ENCODE measurements at places on chromosomes 4 and X.

DNA sequence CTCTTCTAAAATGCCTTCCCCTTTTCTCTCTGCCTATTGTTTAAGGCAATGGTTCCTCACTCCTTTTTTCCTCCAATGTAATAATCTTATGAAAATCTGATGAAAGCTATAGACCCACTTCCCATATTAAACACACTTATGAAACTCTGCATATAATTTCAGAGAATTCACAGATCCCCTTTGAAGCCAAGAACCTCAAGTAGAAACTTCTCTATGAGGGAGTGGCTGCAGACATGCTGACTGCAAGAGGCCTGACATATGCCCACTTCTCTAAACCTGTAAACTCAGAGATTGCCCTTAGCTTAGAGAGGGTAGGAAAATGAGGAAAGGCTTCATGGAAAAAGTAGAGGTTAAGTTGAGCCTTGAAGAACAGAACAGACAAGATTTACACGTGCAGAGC lies 37.6 kb downstream of the TAB3 start:
- DNase-seq, result no peak

GRCh38 chr4:8221985-8222384 lies 22.9 kb downstream of the SH3TC1 start:
- DNase-seq, result no peak

DNA sequence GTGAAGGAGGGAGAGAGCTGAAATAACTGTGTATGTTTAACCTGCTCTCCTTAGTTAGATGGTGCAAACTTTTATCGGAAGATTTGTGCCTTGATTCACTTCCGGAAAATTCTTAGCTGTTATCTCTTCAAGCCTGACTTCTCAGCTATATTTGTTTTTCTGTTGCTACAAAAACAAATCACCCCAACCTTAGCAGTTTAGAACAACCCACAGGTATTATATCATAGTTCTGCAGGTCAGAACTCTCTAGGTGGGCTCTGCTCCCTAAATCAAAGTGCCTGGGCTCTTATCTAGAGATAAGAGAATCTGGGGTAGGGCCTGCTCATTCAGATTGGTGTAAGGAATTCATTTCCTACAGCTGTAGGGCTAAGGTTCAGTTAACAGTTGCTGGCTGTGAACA lies 15.1 kb upstream of the CEP135 start:
- DNase-seq, result no peak

DNA sequence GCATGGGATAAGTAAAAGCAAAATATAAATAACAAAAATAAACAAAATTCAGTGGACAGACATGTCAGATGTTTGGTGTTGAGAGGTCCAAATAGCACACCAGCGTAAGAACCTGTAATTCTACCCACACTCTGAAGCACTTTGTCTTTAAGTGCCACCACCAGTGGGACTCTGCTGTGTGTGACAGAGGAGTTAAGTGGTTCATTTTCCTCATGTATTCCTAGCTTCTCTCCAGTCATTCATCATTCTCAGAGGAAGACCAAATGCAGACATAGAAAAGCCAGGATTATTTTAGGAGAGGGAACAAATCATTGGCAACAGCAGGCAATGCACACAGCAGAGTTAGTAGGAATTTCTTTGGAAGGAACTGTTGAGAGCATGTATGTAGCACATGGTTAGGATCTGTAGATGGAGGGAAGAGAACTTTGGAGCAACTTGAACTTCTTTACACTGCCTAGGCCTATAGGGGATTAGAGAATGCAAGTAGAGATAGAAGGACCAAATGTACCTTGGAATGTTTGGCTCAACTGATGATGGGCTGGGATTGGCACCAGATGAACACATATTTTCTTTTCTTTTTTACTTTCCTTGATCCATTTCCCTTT lies 43.0 kb upstream of the ARHGAP24 start:
- no peak for DNase-seq

- DNase-seq, result no peak
Observed at GRCh38 chrX:22912616-22913015, 87.1 kb upstream of the DDX53 start.

GRCh38 chr4:71634364-71634763 lies 149.5 kb downstream of the GC start:
- no peak for DNase-seq

GRCh38 chr4:7530932-7531639 lies 96.4 kb upstream of the PSAPL1 start:
- DNase-seq, result no peak

DNA sequence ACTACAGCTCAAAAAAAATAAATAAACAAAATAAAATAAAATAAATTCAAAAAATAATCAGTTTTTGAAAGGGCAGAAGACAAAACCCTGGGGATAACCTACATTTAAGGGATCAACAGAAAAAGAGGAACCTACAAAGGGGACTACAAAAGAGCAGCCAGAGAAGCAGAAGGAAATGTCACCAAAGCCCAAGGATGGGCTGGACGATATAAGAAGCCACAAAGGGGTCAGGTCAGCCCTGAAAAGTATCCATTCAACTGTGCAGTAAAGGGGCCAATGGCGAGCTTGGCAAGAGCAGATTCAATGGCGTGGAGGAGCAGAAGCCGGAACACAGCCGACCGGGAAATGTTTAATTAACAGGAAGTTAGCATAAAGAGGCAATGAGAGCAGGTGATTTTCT lies 16.9 kb downstream of the ACOT9 start:
- no peak for DNase-seq

- DNase-seq, result no peak
Observed at GRCh38 chr4:54277691-54278090, 48.6 kb downstream of the PDGFRA start.

- no peak for DNase-seq
Observed at GRCh38 chr4:183823434-183823833, 81.7 kb upstream of the STOX2 start.

- no peak for DNase-seq
Observed at GRCh38 chrX:20212486-20213089, 54.1 kb downstream of the RPS6KA3 start.

DNA sequence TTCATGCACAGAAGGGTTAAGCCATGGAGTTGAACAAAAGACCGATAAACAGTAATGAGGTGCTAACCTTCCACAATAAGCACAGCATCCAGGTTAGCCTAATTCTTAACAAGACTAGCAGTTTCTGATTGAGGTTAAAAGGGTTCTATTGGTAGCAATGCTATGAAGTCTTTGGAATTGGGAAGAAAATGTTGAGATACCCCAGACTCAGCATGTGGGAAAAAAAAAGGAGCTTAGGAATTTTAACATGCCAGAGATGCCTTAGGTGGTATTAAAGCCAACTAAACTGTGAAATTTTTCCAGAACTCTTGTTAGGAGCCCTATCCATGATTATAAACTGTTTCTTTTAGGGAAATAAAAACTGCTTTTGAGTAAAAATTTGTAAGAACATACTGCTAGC lies 391.7 kb downstream of the GABRG1 start:
- no peak for DNase-seq

- DNase-seq, result no peak
Observed at GRCh38 chr4:111960241-111960667, 185.0 kb upstream of the FAM241A start.

GRCh38 chr4:81639248-81639647 lies 167.5 kb upstream of the RASGEF1B start:
- no peak for DNase-seq

GRCh38 chrX:13175056-13175455 lies 130.6 kb upstream of the FAM9C start:
- DNase-seq, result no peak

DNA sequence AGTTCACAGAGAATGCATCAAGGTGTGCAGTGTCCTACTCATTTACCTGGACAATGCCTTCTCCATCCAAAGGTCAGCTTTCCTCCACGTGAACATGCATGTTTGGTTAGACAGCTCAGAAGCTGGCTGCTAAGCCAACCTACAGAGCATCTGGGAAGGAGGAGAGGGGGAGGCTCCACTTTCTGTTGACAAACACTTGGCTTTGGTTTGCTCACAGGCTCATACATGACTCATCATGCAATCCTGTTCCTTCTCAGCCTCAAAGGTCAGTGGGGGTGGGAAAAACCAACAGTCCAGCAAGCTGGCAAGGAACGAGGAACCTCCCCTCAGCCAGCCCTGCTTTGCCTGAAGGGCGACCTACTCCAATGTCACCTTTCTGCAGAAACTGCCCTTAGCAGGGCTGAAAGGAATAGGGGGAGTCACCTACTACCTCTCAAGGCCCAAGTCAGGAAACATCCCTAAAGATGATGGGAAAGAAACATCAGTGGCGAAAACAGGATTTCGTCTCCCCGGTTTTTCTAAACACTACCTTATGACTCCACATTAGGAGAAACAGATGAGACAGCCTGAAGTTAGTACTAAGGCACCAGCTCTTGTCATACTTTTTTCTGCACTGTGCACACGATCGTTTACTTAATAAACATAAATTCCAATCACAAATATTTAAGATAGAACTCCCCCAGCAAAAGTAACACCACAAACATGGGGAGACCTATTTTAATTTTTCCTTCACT lies 37.9 kb downstream of the RELL1 start:
- DNase-seq, result no peak

DNA sequence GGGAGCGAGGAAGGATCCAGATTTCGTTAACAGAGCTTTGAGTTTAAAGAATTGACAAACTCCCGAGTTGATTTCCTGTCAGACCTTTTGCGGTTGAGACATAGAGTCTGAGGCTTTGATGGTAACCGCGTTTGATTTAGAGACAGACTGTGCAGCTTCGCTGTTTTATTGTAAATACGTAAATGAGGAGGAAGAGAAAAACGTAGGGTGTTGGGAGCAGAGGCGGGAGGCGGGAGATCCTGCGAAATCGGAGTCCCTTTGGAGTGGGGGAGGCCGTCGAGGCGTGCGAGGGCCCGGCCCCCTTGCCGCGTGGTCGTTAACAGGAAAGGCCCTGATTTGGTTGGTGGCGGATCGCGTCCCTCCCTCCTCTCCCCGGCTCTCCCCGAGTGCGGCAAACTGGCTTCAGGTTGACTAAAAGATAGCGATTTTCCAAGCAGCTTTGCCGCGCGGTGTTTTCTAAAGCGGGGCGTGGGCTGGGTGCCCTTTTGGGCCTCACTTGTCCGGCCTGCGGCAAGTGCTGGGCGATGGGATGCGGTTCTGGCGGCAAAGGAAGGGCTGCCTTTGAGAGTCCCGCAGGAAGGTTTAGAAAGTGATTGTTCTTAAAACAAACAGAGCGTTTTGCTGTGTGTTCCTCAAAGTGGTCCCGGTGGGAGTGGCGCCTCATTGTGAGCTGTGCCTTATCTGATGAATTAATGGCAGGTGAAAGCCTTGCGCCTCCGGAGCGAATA lies 857 bp downstream of the SCML1 start:
- no peak for DNase-seq

- DNase-seq, result no peak
Observed at GRCh38 chr4:87274803-87275202, 47.9 kb downstream of the HSD17B13 start.

DNA sequence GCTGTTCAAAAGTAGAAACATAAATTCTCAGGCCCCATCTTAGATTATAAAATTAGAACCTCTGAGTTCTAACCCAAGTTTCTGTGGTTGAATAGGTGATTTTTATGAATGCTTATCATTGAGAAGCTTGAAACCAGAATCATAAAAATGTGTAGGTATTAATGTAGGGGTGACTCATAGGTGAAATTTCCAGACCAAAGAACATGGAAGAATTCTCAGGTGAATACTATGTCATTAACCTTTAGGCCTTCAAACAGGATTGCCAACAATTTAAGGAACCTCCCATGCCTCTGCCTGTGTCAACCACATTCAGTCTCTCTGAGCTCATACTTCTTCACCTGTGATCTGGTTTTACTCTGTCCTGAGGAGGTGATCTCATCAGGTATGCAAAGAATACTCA lies 177.8 kb downstream of the NPFFR2 start:
- DNase-seq, result no peak

DNA sequence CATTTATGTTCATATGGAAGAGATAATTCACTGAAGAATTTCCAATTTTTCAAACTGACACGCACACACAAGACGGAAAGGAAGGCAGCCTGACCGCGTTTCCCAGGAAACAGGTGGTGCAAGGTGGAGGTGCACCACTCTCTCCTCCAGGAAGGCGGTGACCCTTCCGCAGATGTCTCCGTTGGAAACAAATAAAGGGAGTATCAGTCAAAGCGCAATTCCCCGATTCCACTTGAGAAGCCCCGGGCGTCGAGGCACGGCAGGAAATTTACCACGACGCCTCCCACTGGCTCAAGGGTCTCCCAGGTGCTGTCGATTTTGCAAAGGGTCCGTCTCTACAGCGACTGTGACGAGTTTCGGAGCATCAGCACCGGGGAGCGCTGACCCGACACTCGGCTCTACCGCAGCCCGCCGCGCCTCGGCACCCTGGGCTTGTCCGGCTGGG lies 770 bp upstream of the TIGD2 start:
- DNase-seq, result no peak

- DNase-seq, result no peak
Observed at GRCh38 chr4:159041054-159042034, 61.5 kb upstream of the RAPGEF2 start.

DNA sequence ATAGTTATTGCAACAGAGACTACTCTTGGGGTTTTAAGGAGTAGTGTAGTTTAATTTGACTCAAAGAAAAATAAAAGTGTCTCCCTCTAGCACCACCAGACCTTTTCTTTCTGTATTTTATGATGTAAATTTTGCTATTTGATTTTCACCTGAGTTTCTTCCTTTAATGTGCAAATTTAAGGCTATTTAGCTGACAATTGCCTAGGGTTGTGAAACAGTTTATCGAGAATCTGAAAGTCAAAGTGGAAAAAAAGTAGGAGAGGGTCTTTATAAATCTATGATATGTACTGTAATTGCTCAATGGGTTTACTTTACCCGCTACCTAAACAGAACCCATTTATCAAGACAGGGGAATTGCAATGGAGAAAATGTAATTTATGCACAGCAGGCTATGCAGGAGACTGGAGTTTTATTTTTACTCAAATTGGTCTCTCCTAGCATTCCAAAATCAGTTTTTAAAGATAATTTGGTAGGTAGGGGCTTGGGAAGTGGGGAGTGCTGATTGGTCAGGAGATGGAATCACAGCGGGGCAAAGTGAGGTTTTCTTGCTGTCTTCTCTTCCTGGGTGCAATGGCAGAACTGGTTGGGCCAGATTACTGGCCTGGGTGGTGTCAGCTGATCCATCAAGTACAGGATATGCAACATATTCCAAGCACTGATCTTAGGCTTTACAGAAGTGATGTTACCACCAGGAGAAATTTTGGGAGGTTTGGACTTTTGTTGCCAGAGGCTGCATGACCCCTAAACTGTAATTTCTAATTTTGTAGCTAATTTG lies 228.6 kb upstream of the TACR3 start:
- DNase-seq, result no peak
